Stimulated activated CD4-positive, alpha-beta T cell treated with anti-CD3 and anti-CD28 coated beads, TNF-alpha, amount 100 ng/mL, for 24 hours (primary cell): ENCODE measurements at places on chromosomes 4 and X.

GRCh38 chr4:152586668-152587067, 50.8 kb upstream of the FBXW7 start:
- no peak for DNase-seq

- no peak for DNase-seq
These were observed 594 bp upstream of the STAG2 start for GRCh38 chrX:123960956-123961267.

DNA sequence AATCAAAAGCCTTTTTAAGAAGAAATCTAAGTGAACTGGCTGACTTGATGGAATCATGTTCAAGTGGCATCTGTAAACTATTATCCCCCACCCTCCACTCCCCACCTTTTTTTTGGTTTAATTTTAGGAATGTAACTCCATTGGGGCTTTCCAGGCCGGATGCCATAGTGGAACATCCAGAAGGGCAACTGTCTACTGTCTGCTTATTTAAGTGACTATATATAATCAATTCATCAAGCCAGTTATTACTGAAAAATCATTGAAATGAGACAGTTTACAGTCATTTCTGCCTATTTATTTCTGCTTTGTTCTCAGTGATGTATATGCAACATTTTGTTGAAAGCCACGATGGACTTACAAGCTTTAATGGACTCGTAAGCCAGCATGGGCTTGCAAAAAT, 162.3 kb downstream of the STIM2 start:
- no peak for DNase-seq

GRCh38 chrX:14832151-14832550, 40.7 kb downstream of the FANCB start:
- no peak for DNase-seq

DNA sequence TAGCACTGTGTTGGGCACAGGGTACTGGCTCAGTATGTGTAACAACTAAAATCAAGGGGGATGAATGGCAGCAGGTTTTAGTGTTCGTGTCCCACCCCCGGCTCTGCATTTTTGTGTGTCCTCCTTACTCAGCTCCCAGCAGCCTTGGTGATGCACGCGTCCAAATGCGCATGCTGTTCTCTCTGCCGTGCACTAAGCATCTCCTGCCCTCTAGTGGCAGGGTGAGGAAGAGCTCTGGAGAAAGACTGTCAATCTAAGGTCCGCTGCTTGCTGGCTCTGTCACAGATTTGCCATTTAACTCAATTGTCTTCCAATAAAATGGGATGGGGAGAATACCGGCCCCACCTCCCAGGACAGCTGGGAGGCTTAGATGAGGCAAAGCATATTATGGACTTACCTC, 61.4 kb downstream of the WFS1 start:
- no peak for DNase-seq

DNA sequence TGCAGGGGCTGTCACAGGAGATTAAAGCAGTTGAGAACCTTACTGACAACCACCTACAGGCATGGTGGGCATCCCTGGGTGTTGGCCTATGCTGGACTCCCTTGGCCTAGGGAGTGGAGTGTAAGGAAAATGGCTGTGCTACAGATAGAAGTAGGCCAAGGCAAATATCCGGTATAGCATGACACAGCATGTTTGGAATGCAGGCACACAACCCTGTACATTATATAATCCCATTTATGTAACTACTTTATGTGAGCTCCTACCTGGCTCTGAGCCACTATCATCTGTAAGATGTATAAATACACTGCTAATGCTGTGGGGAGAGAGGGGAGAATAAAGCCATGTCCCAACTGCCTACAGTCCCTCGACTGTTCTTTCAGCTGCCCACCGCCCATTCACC, 38.7 kb upstream of the KCTD8 start:
- no peak for DNase-seq

DNA sequence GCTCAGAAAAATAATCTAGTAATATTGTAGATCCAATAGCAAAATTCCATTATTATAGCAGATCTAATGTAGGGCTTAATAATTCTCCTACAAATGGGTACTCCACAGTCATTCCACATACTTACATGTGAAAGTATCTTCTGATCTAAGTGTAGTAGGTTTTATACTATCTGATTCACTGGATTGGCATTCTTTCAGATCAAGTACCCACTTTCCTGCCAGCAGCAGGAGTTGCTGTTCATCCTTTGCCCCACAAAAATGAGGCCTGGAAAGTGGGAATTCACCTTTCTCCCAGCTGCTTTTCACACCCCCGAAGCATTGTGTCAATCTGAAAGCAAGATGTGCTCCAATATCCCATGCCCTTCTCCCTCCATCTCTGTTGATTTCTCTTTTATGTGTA, 77.1 kb upstream of the RXFP1 start:
- DNase-seq = no peak

- DNase-seq = no peak
These were observed 81.2 kb downstream of the SPRY1 start for GRCh38 chr4:123477711-123478209.

DNA sequence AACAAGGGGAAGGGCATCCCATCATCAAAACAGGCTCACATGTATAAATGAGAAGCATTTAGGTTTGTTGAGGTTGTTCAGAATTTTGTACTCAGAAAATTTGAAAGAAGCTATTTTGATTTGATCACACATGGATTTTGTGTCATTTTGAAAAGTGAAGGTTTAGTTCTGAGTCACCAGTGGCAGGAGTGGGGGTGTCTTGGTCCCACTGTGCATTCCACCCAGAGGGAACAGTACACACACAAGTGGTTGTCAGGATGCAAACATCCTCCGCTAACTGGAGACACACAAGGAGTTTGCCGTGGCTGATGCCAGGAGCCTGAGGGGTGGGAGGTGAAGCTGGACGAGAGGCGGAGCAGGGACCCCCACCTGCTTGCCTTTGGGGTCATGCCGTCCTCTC, 198.2 kb upstream of the PSAPL1 start:
- DNase-seq = no peak

- DNase-seq = no peak
These were observed 4.2 kb downstream of the LETM1 start for GRCh38 chr4:1851575-1852410.

DNA sequence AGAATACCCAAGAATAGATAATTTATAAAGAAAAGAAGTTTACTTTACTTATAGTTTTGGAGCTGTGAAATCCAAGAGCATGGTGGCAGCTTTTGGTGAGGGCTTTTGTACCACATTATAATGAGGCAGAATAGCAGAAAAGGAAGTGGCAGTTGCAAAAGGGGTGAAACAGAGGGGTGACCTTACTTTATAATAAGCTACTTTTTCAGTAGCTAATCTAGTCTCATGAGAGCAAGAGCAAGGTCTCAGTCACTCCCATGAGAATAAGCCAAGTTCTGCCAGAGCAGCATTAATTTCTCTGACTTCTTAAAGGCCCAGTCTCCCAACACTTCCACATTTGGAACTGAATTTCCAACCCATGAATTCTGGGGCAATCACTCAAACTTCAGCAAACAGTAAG, 502.0 kb downstream of the GBA3 start:
- no peak for DNase-seq

DNA sequence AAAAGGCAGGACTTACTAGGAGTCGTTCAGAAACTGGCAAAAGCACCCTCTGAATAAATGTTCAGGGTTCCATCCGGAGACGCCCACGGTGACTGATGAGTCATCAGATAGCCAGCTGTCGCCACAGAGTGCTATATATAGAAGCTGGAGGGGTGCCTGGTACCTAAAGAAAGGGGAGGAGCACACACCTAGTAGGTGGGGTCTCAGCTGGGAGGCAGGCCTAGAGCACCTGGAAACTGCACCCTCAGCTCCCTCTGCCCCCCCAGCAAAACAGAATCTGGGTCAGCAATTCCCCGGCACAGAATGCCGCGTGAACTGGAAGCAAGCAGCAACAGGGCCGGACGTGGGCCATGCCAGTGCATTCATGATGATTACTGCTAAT, 242.0 kb downstream of the BCOR start:
- DNase-seq = peak; percentile 77

GRCh38 chr4:1051472-1051871, 40.0 kb downstream of the FGFRL1 start:
- no peak for DNase-seq

- no peak for DNase-seq
These were observed 9.9 kb downstream of the VEGFC start for GRCh38 chr4:176782794-176783193.

DNA sequence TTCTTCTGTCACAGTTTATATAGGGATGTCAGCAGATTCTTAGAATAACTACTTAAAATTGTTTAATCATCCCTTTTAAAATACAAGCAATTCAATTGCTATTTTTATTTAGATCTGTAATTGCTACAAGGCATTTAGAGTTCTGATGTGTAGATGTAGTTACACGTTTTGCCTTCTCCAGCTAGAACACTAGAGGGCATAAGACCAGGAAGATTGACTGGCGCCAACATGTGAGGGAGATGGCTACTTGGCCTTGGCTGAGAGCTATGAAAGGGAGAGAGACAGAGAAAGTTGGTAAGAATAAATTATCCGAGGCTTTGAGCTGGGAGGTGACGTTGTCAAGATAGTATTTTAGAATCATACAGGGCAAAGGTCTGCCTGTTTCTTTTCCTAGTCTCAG, 563.7 kb upstream of the PRKX start:
- DNase-seq = no peak

DNA sequence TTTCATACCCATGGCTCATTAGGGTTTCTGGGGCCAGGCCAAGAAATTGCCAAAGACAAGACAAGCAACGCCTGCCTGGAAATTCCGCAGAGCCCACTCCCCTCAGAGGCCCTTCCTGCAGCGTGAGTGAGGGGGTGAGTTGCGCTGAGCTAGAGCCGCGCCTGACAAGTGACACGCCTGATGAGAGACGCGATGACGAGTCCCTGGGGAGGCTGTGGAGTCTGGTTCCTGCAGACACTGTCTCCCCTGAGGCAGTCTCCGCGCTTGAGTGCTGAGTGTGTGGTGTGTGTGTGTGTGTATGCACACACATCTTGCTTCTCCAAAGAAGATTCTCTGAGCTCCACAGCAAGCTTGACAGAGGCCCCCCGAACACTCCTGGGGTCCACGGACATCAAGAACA, 269.8 kb downstream of the BCOR start:
- no peak for DNase-seq

GRCh38 chr4:33437406-33437805, 2717.2 kb downstream of the PCDH7 start:
- DNase-seq = no peak

DNA sequence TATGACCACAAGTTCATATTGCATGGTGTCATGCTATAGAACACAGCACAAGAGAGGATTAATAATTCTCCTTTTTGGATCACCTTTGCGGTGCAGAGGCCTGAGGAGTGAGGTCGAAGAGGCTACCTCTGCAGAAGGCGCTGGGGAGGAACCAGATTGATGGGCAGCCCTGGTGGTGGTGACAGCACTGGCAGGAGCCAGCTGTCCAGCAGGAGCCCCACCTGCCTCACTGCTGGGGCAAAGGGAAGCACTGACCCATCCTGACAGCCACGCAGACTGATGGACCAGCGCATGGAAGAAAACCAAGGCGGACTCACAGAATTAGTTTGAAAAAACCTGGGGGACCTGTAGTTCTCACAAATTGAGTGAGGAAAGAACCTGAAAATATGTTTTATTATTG, 50.9 kb downstream of the COX18 start:
- no peak for DNase-seq

GRCh38 chr4:81164126-81164525, 50.9 kb downstream of the PRKG2 start:
- no peak for DNase-seq

GRCh38 chr4:55176497-55176896, 51.1 kb upstream of the KDR start:
- no peak for DNase-seq

- DNase-seq = no peak
These were observed 28.0 kb downstream of the HMX1 start for GRCh38 chr4:8843597-8843996.

GRCh38 chr4:41258783-41259182, 2.1 kb downstream of the UCHL1 start:
- DNase-seq = no peak

GRCh38 chr4:167222099-167222498, 12.2 kb downstream of the SPOCK3 start:
- no peak for DNase-seq

DNA sequence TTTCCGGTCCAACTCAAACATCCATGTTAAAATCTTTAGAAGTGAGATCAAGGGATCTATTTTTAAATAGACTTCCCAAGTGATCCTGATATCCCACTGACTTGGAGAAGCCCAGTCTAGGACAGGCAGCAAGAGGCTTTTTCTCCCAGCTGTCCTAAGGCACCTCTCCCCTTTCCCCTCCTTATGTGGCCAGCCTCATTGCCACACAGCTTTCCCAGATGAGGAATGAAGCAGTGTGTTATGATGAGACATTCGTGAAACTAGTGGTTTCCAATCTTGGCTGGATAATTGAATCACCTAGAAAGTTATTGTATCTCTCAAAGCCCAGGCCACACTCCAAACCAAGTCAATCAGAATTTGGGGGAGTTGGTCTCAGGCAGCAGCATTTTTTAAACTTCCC, 16.8 kb upstream of the HSD17B13 start:
- no peak for DNase-seq

- no peak for DNase-seq
These were observed 26.3 kb upstream of the EIF4E start for GRCh38 chr4:98955229-98955628.

DNA sequence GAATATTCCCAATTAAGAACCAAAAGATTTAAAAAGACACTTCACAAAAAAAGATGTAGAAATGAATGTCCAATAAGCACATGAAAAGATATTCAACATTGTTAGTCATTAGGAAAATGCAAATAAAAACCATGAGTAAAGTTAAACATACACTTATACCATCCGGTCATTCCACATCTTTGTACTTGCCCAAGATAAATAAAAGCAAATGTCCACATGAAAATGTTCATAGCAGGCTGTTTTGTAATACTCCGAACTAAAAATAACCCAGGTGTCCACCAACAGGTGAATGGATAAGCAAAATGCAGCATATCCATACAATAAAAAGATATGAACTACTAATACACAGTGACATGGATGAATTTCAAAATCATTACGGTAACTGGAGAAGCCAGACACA, 28.6 kb upstream of the ZCCHC4 start:
- DNase-seq = no peak

- DNase-seq = no peak
These were observed 74.8 kb upstream of the MXD4 start for GRCh38 chr4:2336659-2337058.
